Stomach (tissue), 19 donors: ENCODE measurements at places on chromosomes 1 and 21. TPM values are rescaled to one million over a fixed set of nuclear protein-coding genes. Genes with fewer than 3 reads are reported as not detected.

OR10J1 gene
- not detected for total RNA-seq

TNFAIP8L2 gene
- total RNA-seq: 15.2 TPM

IFNAR1 gene
- 2.6 TPM for total RNA-seq

GJB4 gene
- total RNA-seq: not detected

ZMYND12 gene
- total RNA-seq: 1.9 TPM

CASQ2 gene
- total RNA-seq: 41.4 TPM

LAPTM5 gene
- total RNA-seq: 48.4 TPM

BOLA1 gene
- total RNA-seq: 11.3 TPM

- no peak overlapping the region for H3K4me3 ChIP-seq
- H3K36me3 ChIP-seq: no peaks in the 10 kb centered on the region
- H3K27me3 ChIP-seq: no peaks in the 10 kb centered on the region
Observed at GRCh38 chr1:152398812-152399698, 15.0 kb downstream of the CRNN start.

- H3K36me3 ChIP-seq: no peaks in the 10 kb centered on the region
- no peaks in the 10 kb centered on the region for H3K4me1 ChIP-seq
- no peaks in the 10 kb centered on the region for H3K27me3 ChIP-seq
- H3K4me3 ChIP-seq: no peak overlapping the region
Observed at GRCh38 chr1:158646465-158646864, 40.0 kb downstream of the SPTA1 start.

DNA sequence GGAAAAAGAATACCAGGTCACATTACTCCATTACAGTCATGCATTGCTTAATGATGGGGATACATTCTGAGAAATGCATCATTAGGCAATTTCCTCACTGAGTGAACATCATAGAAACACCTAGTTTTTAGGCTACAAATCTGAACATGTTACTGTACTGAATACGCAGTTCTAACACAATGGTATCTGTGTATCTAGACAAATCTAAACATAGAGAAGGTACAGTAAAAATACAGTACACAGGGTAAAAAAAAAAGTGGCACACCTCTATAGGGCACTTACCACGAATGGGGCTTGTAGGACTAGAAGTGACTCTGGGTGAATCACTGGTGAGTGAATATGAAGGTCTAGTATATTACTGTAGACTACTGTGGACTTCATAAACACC is 115.7 kb downstream of the AKT3 start:
- H3K36me3 ChIP-seq: no peaks in the 10 kb centered on the region
- no peak overlapping the region for H3K4me3 ChIP-seq

DNA sequence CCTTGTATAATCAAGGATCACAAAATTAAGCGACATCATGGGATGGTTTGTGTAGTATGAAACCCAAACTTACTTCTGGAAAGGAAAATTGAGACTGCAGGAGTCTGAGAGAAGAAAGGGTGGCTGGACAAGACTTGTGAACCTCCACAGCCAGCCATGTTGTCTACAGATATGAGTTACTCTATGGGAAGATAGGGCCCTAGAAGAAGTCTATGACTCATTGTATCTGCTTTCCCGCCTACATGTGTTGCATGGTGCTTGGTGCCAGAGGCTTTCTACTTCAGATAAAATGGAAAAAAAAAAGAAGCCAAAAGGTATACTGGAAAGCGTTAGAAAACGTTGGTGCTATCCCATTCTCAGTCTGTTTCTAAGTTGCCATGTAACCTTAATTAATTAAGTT is 18.7 kb upstream of the OR6N2 start:
- peak overlapping the region; percentile 51 for H3K27ac ChIP-seq
- H3K36me3 ChIP-seq: no peaks in the 10 kb centered on the region
- no peaks in the 10 kb centered on the region for H3K27me3 ChIP-seq
- no peak overlapping the region for H3K4me3 ChIP-seq

GRCh38 chr1:203210988-203211387 is 18.5 kb downstream of the CHIT1 start:
- H3K27ac ChIP-seq: no peak overlapping the region
- DNase-seq: no peak
- H3K4me1 ChIP-seq: peaks cover 2% of the 10 kb centered on the region
- no peaks in the 10 kb centered on the region for H3K27me3 ChIP-seq
- H3K36me3 ChIP-seq: no peaks in the 10 kb centered on the region

DNA sequence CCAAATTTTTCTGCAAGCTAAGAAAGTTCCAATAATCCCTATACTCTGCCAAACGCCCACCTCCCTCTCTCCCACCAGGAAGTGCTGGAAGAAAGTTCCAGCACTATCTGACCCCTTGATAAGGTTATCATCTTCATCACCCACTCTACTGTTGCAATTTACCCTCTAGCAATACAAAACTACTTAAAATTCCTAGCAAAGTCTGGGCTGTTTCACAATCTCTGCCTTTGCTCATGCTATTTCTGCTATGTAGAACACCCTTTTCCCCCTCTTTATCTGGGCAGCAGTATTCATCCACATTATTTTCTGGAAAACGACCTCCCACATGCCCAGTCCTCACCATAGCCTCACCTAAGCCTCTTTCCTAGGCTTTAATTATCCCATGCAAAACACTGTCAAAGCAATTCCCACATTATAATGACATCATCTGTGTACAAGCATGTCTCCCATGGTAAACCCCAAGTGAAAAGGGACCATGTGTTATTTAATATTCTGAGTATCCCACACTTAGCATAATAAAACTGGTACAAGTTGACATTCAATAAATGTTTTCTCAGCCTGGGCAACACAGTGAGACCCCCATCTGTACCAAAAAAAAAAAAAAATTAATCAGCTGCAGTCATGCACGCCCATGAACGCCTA is 12.0 kb downstream of the F11R start:
- no peaks in the 10 kb centered on the region for H3K36me3 ChIP-seq
- H3K27ac ChIP-seq: no peak overlapping the region
- H3K27me3 ChIP-seq: no peaks in the 10 kb centered on the region
- no peak overlapping the region for H3K4me3 ChIP-seq
- no peak for DNase-seq

DNA sequence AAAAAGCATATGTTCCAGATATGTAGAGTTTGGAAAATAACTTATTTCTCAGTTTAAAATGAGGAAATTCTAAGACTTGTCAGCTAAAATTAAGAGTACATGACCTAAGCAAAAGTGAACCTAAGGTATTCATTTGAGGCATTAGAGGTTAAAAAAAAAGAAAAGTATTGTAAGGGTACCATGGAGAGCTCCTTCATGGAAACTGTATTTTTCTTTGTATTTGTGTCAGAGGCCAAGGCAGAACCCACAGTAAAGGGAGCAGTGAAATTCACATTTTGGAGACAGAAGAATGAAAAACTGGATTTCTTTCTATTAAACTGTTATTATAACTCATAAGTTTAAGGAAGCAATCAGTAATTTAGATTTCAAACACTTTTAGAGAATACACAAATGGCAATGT is 1494.8 kb downstream of the KCNT2 start:
- no peak overlapping the region for H3K4me3 ChIP-seq
- no peaks in the 10 kb centered on the region for H3K27me3 ChIP-seq
- DNase-seq: no peak
- no peaks in the 10 kb centered on the region for H3K36me3 ChIP-seq
- H3K27ac ChIP-seq: no peak overlapping the region

DNA sequence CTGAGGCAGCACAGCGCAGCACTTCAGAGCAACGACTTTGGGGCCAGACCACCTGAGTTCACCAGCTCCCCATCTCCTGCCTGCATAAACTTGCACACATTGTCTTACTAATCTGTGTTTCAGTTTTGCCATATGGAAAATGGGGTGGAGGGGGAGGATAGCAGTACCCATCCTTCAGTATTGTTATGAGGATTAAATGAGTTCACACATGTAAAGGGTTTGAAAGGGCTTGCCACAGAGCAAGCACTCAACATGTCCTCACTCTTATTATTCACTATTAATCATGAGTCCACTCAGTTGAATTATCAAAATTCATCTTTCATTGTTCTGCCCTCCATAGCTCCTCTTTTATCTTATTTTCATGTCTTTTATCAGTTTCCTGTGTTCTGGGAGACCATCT is 40.1 kb upstream of the BMP8B start:
- no peaks in the 10 kb centered on the region for H3K36me3 ChIP-seq
- no peak for DNase-seq
- H3K27ac ChIP-seq: no peak overlapping the region
- H3K27me3 ChIP-seq: no peaks in the 10 kb centered on the region
- no peak overlapping the region for H3K4me3 ChIP-seq

- H3K27ac ChIP-seq: no peak overlapping the region
- no peaks in the 10 kb centered on the region for H3K36me3 ChIP-seq
- no peaks in the 10 kb centered on the region for H3K4me1 ChIP-seq
- no peaks in the 10 kb centered on the region for H3K27me3 ChIP-seq
Observed at GRCh38 chr1:50126927-50127715, 18.4 kb downstream of the ELAVL4 start.

GRCh38 chr1:192022827-192023226 is 135.4 kb upstream of the RGS18 start:
- H3K36me3 ChIP-seq: no peaks in the 10 kb centered on the region
- no peak overlapping the region for H3K27ac ChIP-seq
- DNase-seq: no peak
- no peak overlapping the region for H3K4me3 ChIP-seq

GRCh38 chr21:16873176-16873575 is 639.7 kb upstream of the CXADR start:
- H3K27ac ChIP-seq: no peak overlapping the region
- H3K4me1 ChIP-seq: no peaks in the 10 kb centered on the region
- H3K27me3 ChIP-seq: no peaks in the 10 kb centered on the region
- no peak overlapping the region for H3K4me3 ChIP-seq
- H3K36me3 ChIP-seq: no peaks in the 10 kb centered on the region

DNA sequence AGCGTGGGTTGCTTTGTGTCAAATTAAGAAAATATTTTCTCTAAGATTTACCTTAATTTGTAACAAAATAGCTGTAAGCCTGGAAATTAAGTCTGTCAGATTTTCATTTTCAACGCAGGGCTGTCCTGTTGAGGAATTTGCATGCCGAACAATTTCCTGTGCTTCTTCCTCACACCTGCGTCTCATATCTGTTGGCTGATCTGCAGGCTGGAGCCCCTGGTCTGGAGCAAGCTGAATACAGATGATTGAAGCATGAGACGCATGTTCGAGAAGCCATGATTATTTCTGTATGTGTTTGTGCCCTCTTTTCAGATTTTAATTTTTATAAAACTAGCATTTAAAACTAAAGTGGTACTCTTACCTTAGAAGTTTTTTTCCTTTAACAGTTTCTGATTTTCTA is 9.8 kb downstream of the MIXL1 start:
- no peak overlapping the region for H3K27ac ChIP-seq
- H3K4me3 ChIP-seq: no peak overlapping the region
- no peak for DNase-seq

DNA sequence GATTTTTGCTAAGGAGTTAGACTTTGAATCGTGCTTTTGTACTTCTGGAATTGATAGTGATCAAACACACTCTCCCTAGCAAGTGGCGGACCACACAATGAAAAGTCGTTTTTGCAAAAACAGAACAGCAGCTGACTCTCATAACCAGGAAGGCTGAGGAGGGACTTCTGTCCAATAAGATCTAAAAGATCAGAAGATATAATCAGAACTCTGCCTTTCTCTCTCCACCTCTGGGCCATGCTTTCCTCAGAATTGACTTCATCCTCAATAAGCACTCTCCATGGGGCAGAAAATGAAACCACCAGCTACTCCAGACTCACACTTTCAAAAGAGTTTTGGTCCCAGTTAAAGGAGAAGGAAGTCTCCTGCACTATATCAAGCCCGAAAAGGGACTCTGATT is 55.3 kb upstream of the SAMD13 start:
- peak overlapping the region; percentile 34 for H3K27ac ChIP-seq
- H3K4me3 ChIP-seq: no peak overlapping the region
- DNase-seq: no peak

DNA sequence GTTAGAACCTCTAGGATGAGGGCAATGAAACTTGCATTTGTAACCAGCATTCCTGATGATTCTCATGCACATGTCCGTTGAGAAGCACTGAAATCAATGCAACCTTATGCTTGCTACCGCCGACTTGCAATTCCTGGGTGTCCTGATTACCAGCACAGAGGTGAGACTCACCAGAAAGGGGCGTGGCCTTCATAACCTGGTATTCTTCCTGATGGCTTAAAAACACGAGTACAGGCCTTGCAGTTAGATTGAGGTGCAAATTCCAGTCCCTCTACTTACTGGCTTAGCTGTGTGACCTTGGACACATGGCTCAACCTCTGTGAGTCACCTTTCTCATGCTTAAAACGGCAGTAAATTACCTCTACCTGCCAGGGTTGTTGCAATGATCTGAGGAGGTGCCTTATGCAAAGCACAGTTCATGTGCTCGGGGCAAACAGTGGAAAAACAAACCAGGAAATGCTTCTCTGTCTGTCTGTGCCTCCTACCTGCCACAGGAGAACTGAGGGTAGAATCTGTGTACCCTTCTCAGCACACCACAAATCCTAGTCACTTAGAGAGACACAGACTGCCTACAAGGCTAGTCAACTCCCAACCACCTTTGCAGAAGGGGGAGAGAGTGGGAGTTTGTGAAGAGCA is 39.1 kb upstream of the ECE1 start:
- H3K4me1 ChIP-seq: peaks cover 84% of the 10 kb centered on the region
- no peaks in the 10 kb centered on the region for H3K27me3 ChIP-seq
- peak overlapping the region; percentile 93 for H3K27ac ChIP-seq
- peak; percentile 78 for DNase-seq
- H3K36me3 ChIP-seq: no peaks in the 10 kb centered on the region

DNA sequence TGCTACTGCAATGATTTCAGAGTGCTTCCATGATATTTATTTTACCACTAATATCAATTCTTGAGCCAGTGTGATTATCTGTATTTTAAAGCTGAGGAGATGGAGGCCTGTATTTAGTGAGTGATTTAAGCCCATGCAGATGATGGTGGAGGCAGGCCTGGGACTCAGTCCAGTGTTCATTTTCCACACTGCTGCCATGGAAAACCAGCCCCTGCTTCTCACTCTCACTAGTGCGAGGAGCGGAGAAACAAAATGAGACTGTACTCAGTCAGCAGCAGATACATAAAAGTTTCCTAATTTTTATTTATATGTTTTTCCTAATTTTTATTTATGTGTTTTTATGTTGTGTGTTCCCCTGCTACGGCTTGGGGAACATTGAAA is 32.8 kb downstream of the LRRC8B start:
- H3K36me3 ChIP-seq: no peaks in the 10 kb centered on the region
- DNase-seq: no peak
- H3K4me3 ChIP-seq: no peak overlapping the region

DNA sequence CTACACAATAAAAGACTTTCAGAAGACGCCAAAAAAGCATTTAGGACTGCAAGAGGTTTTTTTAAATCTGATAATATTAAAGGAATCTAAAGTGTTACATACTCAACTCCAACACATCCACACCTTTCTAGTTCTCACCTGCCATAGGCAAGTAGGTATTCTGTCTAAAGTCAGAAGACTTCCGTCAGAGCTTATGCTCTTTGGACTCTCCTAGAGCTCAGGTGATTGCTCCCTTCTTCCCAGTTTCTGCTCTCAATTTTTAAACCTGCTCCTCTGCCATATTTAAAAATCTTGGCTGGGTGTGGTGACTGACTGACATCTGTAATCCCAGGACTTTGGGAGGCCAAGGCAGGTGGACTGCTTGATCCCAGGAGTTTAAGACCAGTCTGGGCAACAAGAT is 16.6 kb downstream of the EVI5 start:
- H3K36me3 ChIP-seq: no peaks in the 10 kb centered on the region
- H3K4me1 ChIP-seq: no peaks in the 10 kb centered on the region
- no peak for DNase-seq
- no peak overlapping the region for H3K27ac ChIP-seq
- H3K4me3 ChIP-seq: no peak overlapping the region
- no peaks in the 10 kb centered on the region for H3K27me3 ChIP-seq
